IMR-90 (cell line): ENCODE measurements at places on chromosomes 6 and 20. TPM values are rescaled to one million over a fixed set of nuclear protein-coding genes. Genes with fewer than 3 reads are reported as not detected.
A peak's percentile ranks its signal among the peaks of the same experiment; 100 is the strongest.

DNA sequence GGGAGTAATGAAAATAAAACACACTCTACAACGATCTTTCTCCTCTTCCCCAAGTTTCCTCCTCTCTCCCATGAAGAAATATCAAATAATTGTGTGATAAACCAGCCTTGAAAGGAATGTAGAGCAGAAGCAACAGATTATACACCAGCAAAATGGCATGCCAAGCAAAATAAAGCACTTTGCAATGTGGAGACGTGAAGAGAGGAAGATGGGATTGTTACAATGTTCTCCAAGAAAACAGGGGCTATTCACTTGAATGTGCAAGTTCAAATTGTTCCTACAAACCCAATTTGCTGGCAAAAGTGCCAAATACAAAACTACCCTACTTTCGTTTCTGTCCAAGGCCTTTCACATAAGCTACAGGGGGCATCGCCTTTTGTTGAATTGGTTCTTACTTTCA lies 185.1 kb downstream of the PDE7B start:
- peak overlapping the region; percentile 98 for H3K27ac ChIP-seq
- H3K4me1 ChIP-seq: peaks cover 25% of the 10 kb centered on the region
- DNase-seq: no peak
- peaks cover 7% of the 10 kb centered on the region; the same call in 1 of the 2 replicates for H3K36me3 ChIP-seq
- 0 out of 2 replicates have a peak overlapping the region, but pooled peaks have one; percentile 88 for H3K4me3 ChIP-seq

- peak overlapping the region; percentile 44 for H3K4me3 ChIP-seq
- no peaks in the 10 kb centered on the region for H3K36me3 ChIP-seq
- H3K27me3 ChIP-seq: no peaks in the 10 kb centered on the region
- peak; percentile 95 for DNase-seq
Measured at GRCh38 chr6:26017632-26017966, 55.0 kb downstream of the TRIM38 start.

GRCh38 chr6:89200706-89201215 lies 16.4 kb downstream of the GABRR1 start:
- no peaks in the 10 kb centered on the region for H3K4me1 ChIP-seq
- no peak overlapping the region for H3K27ac ChIP-seq
- H3K36me3 ChIP-seq: no peaks in the 10 kb centered on the region

- no peak overlapping the region for H3K27ac ChIP-seq
- H3K36me3 ChIP-seq: no peaks in the 10 kb centered on the region
- no peak for DNase-seq
Measured at GRCh38 chr6:105934708-105935107, 151.4 kb upstream of the PRDM1 start.

DNA sequence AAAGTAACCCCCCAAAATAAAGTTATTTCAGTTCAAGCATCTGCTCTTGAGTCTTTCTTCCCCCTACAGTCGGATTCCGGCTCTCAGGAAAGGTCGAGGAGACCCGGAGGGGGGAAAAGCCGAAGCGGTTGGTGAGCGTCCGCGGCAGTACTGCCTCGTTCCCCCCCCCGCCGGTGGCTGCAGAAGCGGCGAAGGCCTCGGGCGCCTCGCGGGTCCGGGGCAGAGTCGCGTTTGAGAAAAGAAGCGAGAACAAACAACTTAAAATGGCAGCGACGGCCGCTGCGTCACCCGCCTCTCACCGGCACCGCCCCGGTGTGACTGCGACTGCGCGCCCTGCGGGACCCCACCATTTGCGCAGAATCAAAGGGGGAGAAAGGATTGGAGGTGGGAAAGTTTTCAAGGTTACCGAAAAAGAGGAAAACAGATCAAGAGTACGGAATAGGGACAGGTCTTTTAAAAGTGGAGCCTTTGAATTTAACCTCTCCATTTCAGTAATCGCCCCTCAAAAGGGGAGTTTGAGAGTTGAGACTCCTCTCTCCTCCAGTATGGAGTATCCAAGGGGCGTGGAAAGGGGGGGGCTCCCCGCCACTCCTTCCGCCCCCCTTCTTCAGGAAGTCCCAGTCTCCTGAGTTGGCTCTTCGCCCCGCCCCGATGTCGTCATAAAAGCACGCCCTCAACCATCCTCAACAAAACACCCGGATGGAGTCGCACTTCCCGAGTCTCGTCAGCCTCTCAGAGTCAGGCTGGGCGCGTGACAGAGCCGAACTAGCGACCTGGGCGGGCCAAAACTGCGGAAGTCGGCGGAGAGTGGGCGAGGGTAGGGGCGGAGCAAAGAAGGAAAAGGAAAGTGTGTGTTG lies 1.9 kb upstream of the C6orf62 start:
- no peaks in the 10 kb centered on the region for H3K4me1 ChIP-seq
- H3K36me3 ChIP-seq: peaks cover 5% of the 10 kb centered on the region
- H3K27ac ChIP-seq: peak overlapping the region; percentile 98
- DNase-seq: peak; percentile 100
- peak overlapping the region; percentile 98 for H3K4me3 ChIP-seq

GRCh38 chr20:19603376-19603750 lies 154.7 kb upstream of the RIN2 start:
- H3K4me3 ChIP-seq: no peak overlapping the region
- no peak overlapping the region for H3K27ac ChIP-seq
- no peaks in the 10 kb centered on the region; the same call in 1 of the 2 replicates for H3K27me3 ChIP-seq
- no peaks in the 10 kb centered on the region for H3K36me3 ChIP-seq
- no peaks in the 10 kb centered on the region for H3K4me1 ChIP-seq

DNA sequence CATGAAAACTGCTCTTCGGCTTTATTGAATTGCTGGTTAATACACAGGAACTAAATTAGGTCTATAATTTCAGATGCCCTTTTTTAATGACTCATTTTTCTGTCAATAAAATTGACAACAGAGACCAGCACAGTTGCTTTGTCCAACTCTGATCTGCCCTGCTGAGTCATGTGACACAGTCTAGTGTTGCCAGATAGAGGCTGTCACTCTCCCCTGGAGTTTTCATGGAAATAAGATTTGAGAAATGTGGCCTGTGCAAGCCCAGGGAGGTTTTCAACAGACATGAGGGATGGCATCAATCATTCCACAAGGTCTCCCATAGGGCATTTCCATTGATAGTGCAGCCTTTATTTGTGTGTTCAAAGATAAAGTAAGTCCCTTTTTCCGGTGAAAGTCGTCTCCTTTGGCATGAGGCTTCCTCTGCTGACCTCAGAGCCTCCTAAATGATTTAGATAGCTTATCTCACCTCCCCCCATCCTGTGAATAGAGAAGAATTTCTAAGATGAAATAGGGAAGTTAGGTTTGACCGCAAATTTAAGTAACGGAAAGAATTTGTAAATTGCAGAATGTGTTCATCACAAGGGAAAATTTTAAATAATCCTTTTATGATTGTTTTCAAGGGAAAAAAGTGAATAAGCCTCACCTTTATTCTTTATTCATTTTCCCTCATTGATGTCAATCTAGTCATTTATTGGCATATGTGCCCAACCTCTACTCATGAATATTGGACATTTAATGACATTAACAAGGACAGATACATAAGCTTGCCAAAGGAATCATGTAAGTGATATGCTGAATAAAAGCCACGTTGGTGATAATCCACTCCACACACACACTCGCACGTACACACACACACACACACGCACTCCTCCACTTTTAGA lies 277.7 kb downstream of the ADGB start:
- DNase-seq: peak; percentile 8
- no peaks in the 10 kb centered on the region for H3K36me3 ChIP-seq
- H3K27me3 ChIP-seq: no peaks in the 10 kb centered on the region
- peaks cover 2% of the 10 kb centered on the region for H3K4me1 ChIP-seq
- no peak overlapping the region for H3K27ac ChIP-seq

- no peaks in the 10 kb centered on the region for H3K27me3 ChIP-seq
- peaks cover 27% of the 10 kb centered on the region for H3K4me1 ChIP-seq
- H3K27ac ChIP-seq: no peak overlapping the region
- no peak for DNase-seq
Measured at GRCh38 chr6:47149066-47149465, 106.9 kb upstream of the ADGRF1 start.

DNA sequence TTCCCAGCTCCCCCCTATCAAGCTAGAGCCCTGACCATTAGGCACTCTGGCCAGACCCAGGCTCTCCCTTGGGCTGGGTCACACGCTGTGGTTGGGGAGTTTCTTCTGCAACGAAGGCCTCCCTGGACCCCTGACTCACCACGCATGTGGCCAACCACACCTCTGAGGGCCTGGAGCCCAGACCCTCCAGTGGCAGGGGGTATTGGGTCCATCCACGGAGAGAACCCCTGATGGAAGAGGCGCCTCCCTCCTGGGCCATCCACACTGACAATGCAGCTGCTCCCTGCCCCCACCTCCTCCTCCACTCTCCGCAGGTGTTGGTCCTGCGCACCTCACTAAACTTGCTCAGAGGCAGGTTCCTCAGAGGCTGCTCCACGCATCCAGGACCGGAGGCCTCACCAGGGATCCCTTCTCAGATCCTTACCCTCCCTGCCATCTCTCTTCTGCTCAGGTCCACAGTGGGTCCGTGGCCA lies 125.4 kb downstream of the RNASET2 start:
- no peak for DNase-seq
- no peaks in the 10 kb centered on the region for H3K36me3 ChIP-seq
- H3K4me3 ChIP-seq: no peak overlapping the region
- no peaks in the 10 kb centered on the region for H3K4me1 ChIP-seq

DNA sequence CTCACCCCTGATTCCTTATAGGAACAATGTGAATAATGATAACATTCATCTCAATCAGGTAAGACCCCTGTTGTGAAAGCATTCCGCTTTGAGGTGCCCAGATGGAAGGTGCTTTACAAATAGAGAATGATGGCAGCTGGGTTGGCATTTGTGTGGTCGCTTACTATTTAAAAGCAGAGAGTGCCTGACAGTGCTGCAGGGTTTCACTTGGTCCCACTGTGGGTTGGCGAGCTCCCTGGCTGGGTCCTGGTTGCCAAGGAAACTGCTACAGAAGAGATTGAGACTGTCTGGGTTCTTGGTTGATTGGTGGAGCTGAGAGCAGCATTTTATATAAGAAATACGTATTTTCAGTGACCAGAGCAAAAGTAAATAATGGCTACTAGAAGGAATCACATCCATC lies 207.2 kb upstream of the KCNQ5 start:
- no peaks in the 10 kb centered on the region for H3K27me3 ChIP-seq
- no peak overlapping the region for H3K27ac ChIP-seq
- H3K4me1 ChIP-seq: peaks cover 8% of the 10 kb centered on the region
- H3K4me3 ChIP-seq: no peak overlapping the region
- no peaks in the 10 kb centered on the region for H3K36me3 ChIP-seq

DNA sequence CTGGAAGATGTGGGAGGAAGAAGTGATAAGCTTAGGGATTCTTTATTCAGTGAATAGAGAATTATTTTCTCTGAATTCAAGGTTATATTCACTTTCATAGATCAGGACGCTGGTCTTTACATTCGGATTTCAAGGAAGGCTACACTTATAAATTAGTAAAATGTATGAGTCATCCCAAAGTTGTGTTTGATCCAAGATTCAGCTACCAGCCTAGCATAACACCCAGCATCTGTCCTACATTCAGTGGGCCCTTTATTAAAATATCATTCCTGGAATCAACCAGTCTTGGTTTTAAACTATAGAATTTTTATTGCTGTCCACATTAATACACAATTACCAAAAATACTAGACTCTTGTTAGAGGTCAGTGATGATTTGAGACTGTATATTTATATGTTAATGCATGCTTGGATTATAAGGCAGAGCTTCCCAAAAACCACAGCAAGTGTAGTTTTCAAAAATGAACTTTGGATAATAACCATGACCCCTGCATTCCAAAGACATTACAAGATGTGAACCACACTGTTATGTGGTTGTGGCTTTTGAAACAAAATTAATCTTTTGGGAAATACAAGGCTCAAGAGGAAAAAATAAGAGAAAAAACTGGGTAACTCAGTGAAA lies 210.7 kb upstream of the CNR1 start:
- no peaks in the 10 kb centered on the region for H3K4me1 ChIP-seq
- no peak overlapping the region for H3K4me3 ChIP-seq
- no peaks in the 10 kb centered on the region for H3K36me3 ChIP-seq
- no peaks in the 10 kb centered on the region for H3K27me3 ChIP-seq
- no peak overlapping the region for H3K27ac ChIP-seq
- peak; percentile 6 for DNase-seq

DNA sequence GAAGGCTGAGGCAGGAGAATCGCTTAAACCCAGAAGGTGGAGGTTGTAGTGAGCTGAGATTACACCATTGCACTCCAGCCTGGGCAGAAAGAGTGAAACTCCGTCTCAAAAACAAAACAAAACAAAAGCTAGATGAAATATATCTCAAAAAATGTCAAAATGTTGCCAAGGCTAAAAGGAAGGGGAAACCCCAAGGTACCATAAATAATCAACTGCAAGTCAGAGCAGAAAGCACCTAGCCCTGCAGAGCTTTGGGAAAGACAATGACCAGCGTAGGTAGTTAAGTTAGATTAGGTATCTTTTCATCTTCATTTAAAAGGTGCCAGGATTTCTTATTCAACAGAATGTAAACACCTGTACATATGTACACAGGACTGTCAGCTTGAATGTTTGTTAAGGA lies 33.0 kb downstream of the AKIRIN2 start:
- H3K27me3 ChIP-seq: no peaks in the 10 kb centered on the region
- no peak for DNase-seq
- H3K4me1 ChIP-seq: peaks cover 8% of the 10 kb centered on the region

- DNase-seq: peak; percentile 65
- no peak overlapping the region for H3K4me3 ChIP-seq
- no peak overlapping the region for H3K27ac ChIP-seq
- peaks cover 19% of the 10 kb centered on the region for H3K4me1 ChIP-seq
Measured at GRCh38 chr20:50380697-50381040, 129.5 kb upstream of the PTPN1 start.

DNA sequence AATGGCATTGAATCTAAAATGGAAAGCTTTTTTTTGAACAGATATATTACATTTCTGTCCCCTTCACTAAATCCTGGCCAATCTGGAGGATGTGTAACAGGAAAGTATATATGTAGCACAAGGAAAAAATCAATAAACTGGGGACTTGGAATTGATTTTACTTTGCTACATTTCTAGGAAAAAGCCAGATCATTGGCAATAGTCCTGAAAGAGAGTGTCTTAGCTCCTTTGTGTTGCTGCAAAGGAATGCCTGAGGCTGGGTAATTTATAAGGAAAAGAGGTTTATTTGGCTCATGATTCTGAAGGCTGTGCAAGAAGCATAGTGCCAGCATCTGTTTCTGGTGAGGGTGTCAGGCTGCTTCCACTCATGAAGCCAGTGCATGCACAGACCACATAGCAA lies 574.9 kb downstream of the HTR1B start:
- no peak overlapping the region for H3K27ac ChIP-seq
- no peaks in the 10 kb centered on the region for H3K4me1 ChIP-seq
- DNase-seq: no peak
- H3K4me3 ChIP-seq: no peak overlapping the region
- H3K27me3 ChIP-seq: no peaks in the 10 kb centered on the region
- no peaks in the 10 kb centered on the region for H3K36me3 ChIP-seq

GRCh38 chr20:32544893-32545840 lies 40.0 kb downstream of the NOL4L start:
- H3K27me3 ChIP-seq: peaks cover 10% of the 10 kb centered on the region; the same call in 1 of the 2 replicates
- H3K4me1 ChIP-seq: no peaks in the 10 kb centered on the region
- no peak overlapping the region for H3K4me3 ChIP-seq
- DNase-seq: peak; percentile 42
- no peak overlapping the region for H3K27ac ChIP-seq
- no peaks in the 10 kb centered on the region for H3K36me3 ChIP-seq

- peak; percentile 64 for DNase-seq
- no peak overlapping the region for H3K4me3 ChIP-seq
- 0 out of 2 replicates have a peak, but pooled peaks cover 1% of the 10 kb centered on the region for H3K4me1 ChIP-seq
- H3K36me3 ChIP-seq: no peaks in the 10 kb centered on the region; the same call in 1 of the 2 replicates
- no peak overlapping the region for H3K27ac ChIP-seq
Measured at GRCh38 chr6:101396548-101397173, 3.2 kb downstream of the GRIK2 start.

Gene CEP43
- 8.6 and 19.4 TPM in 2 replicates for total RNA-seq

Gene LHFPL5
- not detected in 2 replicates for total RNA-seq

Gene LRFN2
- not detected in 2 replicates for total RNA-seq

Gene HRH3
- total RNA-seq: not detected in 2 replicates

Gene SOBP
- total RNA-seq: 0.72 and 1.1 TPM in 2 replicates

Gene LY6G6F
- total RNA-seq: not detected in 2 replicates

Gene HEY2
- not detected in 2 replicates for total RNA-seq

Gene GGTLC1
- total RNA-seq: not detected in 2 replicates

Gene BPI
- not detected in 2 replicates for total RNA-seq

Gene PGBD1
- 6.3 and 6.9 TPM in 2 replicates for total RNA-seq
